ENCODE measurements at places on chromosomes 3 and 15.
A peak's percentile ranks its signal among the peaks of the same experiment; 100 is the strongest.

GRCh38 chr3:73547427-73548248, 77.1 kb downstream of the PDZRN3 start:
- peak; percentile 96 for DNase-seq

DNA sequence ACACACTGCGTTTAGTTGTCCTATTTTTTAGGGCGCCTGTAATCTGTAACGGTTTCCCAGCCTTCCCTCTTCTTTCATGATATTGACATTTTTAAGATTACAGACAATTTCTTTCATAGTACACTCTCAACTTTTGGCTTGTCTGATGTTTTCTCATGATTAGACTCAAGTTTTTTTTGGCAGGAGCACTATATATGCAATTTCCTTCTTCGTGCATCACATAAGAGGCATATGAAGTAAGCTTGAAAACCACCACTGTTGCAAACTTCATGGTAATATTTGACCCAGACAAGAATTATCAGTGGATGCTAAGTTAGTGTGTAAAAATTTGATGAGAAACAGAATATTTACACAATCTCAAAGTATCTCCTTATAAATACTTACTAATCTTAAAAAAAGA, 119.2 kb upstream of the CMC1 start:
- no peak for DNase-seq

DNA sequence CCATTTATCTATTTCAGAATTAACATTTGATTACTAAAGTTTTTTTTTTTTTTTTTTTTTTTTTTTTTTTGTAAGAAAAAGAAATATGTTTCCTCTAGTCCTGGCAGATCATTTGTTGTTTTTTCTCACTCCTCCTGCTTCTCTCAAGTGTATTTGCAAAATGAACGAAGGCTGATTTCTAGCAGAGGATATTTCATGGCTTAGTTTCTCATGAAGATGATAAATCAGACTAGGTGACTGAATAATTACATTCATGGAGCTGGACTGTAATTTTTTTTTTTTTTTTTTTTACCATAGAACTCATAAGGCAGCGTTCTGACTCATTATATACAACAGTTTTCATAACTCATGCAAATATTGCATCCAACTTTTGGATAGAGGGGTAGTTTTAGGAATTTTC, 332.5 kb upstream of the SEMA6D start:
- DNase-seq, result no peak

- DNase-seq, result no peak
These were observed 83.4 kb downstream of the ATP2B2 start for GRCh38 chr3:10421996-10422395.

DNA sequence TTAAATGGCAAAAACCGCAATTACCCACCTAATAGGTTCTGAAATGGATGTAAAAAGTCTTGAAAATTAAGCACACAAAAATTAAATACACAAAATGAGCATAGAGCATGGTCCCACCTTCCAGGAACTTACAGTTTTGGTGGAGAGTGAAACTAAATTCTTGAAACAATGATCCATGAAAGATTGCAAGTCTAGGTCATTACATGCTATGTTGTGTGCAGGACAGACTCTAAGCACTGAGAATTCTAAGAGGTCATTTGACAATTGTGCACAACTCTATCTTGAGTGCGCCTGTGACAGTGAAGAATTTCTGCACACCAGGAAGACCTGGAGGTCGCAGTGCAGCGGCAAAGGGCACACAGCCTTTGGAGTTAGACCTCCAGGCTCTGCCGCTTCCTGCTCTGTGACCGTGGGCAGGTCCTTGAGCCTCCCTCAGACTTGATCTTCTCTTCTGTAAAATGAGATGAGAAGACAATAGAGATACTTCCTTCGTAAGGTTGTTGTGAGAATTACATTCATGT, 153.3 kb upstream of the TPM1 start:
- no peak for DNase-seq

- DNase-seq, result no peak
These were observed 1198.6 kb upstream of the EPHA6 start for GRCh38 chr3:95615592-95616310.

GRCh38 chr15:77641999-77642398, 9.3 kb upstream of the LINGO1 start:
- no peak for DNase-seq

GRCh38 chr3:58691997-58692396, 25.4 kb upstream of the FAM3D start:
- no peak for DNase-seq

GRCh38 chr3:147655236-147655635, 246.1 kb downstream of the ZIC1 start:
- no peak for DNase-seq

DNA sequence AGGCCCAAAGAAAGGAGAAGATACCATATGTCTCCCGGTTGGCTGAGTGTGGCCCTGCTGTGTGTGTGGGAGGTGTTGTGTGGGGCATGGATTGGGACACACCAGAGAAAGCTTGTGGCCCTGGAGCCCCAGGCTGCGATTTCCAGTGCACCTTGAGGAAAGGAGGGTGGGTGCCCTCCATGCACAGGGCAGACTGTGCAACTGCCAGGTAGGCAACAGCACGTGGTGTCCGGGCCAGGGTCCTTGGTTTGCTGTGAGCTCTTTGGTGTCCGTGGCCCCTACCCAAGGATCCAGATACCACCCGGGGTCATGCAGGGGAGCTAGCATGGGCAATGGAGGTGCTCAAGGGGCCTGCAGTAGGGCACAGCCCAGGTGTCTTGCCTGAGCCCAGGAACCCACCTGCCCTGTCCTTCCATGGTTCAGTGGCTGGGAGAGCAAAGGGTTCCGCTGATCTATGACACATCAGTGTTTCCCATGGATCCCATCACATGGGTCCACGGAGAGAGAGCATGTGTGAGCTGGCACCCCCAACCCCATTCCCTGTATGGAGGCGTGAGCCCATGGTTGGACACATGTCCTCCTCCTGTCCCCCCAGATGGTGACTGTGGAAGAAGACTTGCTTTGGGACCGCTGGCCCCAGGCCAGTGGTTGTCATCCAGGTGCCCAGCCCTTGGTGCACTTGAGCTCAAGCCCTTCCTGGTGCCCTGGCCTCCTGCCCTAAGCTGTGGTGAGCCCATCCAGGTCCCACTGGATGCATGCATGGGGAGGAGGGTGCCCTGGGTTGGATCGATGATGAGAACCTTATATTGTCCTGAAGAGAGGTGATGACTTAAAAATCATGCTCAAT, 223.4 kb downstream of the SNRPN start:
- DNase-seq, result no peak

- peak; percentile 93 for DNase-seq
These were observed 72.1 kb upstream of the FNDC3B start for GRCh38 chr3:171967137-171967783.

DNA sequence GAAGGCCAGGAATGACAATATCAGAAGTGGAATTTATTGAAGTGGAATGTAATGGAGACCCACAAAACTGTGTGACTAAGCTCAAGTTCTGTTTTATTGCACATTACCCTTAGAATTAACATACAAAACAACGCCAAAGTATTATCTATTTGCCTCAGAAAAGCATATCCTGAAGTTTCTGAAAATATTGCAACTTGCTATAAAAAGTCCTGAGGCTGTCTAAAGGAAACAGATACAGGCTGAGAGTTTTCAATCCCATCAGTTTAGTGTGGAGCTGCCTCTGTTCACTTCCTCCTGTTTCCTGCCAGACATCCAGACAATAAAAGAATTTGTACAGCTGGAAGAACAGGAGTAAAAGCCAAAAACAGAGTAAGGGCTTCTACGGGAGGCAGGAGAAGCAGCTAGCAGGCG, 108.8 kb downstream of the FBN1 start:
- DNase-seq, result peak; percentile 62

GRCh38 chr3:53164911-53165310, 3.9 kb downstream of the PRKCD start:
- no peak for DNase-seq

- no peak for DNase-seq
These were observed 96.0 kb upstream of the ZNF385D start for GRCh38 chr3:21847005-21847404.

DNA sequence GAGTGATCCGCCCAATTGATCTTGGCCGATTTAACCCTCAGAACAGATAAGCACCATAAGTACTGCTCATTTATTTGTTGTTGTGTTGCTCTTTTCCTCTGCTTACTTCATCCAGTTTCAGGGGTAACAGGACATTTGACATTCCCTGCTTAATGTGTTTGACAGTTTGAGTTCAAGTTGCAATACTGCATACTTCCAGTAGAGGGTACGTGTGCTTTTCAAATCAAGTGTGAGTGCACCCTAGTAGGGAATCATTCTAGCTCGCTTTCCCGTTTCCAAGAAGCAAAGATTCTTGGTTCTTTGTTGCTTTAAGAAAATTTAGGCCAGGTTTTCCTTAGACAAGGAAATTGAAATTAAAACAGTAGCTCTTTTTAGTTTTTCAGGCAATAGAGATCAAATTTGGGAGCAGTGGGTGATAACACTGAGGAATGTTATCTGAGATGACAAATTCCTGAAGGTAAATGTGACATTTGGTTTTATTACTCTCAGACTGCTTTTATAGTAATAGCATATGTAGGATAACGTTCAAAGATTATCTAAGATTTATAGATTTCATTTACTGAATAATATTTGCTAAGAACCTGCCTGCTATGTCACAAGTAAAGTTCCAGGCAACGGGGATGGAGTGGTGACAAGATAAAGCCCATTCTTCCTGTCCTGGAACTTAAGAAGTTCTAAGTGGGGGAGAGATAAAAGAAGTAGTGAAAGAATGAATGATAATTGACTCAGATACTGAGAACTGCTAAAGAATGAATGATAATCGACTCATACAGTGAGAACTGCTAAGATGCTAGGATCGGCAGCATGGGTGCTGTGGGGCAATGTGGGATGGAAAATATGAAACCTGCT, 73.3 kb downstream of the SYNPR start:
- peak; percentile 45 for DNase-seq

DNA sequence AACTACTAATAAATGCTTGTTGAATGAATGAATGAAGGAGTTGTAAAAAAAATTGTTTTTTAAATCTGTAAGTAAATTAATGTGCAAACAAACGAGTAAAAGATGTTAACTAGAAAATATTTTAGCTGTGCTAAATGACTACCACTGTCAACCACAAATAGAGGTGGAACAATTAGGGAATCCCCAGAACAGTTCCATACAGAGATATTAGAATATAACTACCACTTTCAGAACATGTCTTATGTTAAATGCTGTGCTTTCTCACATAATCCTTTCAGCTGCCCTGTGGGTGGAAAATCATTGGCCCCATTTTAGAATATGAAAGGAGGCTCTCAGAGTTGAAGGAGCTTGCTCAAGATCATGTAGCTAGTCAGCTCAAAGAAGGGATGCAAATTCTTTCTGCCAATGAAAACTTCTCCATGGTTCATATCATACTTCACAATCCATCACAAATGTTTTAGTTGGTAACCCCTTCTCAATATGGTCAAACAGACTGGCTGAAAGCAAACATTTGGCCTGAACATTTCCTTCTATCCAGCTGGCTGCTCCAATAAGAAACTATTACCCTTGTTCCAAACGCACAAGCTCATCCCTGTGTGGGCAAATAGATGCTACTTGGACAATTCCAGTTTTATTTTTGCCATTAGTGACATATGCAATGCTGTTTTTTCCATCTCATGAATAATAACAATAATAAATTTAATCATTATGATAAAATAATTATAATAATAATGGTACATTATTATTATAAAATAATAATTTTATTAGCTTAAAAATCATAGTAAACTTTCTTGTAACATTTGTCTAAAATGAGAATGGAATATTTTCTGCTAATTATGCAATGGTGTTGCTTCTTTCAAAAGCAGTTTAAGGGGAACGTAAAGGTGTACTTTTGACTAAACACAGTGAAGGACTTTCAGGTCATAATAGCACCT, 290.4 kb upstream of the STT3B start:
- DNase-seq, result no peak

GRCh38 chr3:195909644-195910498, 1.5 kb upstream of the TNK2 start:
- DNase-seq, result no peak

DNA sequence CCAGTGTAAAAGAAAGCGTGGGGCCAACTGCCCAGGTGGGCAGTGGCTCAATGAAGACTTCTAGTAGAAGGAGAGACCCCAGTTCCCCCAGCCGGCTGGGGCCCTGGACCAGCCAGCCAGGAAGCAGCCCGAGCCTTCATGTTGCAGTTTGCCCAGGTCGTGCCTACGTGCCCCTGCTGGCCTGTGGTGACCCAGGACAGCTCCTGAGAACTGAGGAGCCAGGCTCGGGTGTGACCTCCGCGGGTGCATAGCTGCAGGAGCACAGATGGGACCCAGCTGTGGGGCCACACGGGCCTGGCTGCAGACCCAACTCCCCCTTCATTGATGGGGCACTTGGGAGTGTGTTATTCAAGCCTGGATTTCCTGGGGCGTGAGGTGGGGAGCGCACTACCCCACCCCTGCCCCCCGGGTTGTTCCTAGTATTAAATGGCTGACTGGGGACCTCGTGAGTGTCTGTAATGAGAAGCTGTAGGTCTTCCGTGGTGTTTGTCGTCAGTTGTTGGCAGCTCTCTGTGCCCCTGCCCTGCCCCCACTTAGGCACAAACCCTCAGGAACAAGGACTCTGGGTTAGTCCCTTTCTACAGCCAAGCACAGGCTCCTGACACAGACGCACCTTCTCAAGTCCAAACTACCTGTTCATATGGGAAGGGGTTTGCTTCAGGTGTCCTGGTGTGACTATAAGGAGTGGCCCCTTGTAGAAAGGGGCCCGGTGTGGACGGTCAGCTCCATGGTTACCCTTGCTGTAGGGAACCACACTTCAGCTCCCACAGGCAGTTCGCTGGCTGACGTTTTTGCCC, 39.1 kb downstream of the IDH2 start:
- no peak for DNase-seq

DNA sequence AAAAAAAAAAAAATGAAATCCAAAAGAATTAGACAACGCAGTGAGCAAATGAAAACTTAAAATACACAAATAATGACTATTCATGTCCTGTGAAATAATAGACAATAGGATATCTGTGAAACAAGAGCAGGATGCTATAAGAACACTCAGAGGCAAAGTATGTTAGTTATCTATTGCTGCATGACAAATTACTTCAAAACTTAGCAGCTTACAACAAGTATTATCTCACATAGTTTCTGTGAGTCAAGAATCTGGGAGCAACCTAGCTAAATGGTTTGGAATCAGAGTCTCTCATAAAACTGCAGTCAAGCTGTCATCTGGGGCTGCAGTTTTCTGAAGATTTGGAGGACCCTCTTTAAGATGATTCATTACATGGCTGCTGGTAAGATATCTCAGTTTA, 36.5 kb upstream of the ZMAT3 start:
- DNase-seq, result peak; percentile 57

GRCh38 chr3:64351713-64352638, 126.7 kb upstream of the PRICKLE2 start:
- no peak for DNase-seq

GRCh38 chr15:60799885-60800284, 320.9 kb upstream of the ICE2 start:
- DNase-seq, result no peak

GRCh38 chr3:126758026-126758425, 54.0 kb downstream of the CHCHD6 start:
- no peak for DNase-seq

GRCh38 chr15:62588938-62589670, 424.0 kb upstream of the C2CD4B start:
- DNase-seq, result no peak

GRCh38 chr3:193829781-193830180, 236.8 kb downstream of the OPA1 start:
- DNase-seq, result no peak

- no peak for DNase-seq
These were observed 60.7 kb downstream of the ADAMTS7 start for GRCh38 chr15:78750566-78750965.

- no peak for DNase-seq
These were observed 447 bp upstream of the SHQ1 start for GRCh38 chr3:72848703-72849081.
